ENCODE measurements at places on chromosomes 7 and 10.

DNA sequence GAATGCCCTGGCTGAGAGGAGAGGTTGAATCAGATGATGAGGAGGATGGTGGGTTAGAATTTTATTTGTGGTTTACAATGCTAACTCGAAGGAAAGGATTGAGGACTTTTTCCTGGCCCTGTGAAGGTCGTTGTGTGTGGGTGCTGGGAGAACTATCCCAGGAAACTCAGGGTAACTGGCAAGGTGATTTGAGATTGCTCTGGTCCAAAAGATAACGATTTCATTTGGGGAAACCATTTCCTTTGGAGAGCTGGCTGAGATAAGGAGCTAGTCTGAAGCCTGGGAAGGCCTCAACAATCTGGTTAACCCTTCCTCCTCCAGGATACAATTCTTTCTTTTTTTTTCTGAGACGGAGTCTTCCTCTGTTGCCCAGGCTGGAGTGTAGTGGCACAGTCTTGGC is 33.0 kb downstream of the HK1 start:
- DNase-seq, result no peak

DNA sequence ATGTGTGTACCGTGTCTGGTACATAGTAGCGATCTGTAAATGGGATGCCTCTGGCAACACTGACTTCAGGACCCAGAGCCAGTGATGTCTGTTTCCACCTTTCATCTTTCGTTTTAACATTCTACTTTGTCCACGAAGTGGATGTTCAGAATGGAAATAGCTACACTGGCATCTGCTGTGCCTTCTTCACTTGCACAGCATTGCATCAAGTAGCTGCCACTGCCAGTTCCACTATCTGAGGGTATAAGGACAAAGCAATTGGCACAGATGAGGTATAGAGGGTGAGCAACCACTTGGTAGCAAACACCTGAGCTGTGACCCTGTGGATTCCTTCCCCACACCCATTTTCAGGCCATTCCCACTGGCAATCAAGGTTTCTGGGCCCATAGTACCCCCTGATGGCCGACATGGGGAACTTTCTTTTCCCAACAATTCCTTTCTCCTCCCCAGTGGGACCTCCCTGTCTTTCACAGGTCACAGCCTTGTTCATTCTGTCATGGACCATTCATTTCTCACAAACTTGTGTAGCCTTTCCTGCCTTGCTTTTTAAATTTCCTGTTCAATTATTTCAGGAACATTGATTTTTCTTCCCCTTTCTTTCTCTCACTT is 4.0 kb downstream of the ITGA8 start:
- no peak for DNase-seq

DNA sequence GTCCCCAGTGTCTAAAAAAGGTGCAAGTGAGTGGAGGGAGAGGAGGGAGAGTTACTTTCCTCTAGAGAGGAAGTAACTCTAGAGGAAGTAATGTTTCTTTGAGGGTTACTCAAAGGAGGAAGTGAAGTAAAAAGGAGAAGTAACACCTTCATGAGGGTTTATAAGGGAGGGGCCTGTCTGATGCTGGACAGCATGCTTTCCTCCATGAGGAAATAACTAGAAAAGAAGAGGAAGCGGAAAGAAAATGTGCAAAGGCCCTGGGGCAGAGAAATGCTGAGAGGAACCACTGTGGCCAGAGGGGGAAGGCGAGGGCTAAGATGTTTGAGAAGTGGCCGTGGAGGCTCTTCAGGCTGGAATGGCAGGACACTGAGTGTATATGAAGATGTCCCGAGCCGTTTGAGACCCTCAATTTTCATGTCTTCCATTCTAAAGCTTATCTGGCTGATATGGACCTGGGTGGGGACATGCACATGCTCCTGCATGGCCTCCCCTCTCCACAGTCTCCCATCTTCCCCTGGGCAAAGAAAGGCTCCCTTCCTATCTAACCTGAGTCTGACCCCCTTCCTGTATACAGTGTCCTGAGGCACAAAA is 3.4 kb upstream of the SLC18A2 start:
- DNase-seq, result no peak

GRCh38 chr10:78774999-78775711 is 293.6 kb upstream of the ZMIZ1 start:
- DNase-seq, result no peak

DNA sequence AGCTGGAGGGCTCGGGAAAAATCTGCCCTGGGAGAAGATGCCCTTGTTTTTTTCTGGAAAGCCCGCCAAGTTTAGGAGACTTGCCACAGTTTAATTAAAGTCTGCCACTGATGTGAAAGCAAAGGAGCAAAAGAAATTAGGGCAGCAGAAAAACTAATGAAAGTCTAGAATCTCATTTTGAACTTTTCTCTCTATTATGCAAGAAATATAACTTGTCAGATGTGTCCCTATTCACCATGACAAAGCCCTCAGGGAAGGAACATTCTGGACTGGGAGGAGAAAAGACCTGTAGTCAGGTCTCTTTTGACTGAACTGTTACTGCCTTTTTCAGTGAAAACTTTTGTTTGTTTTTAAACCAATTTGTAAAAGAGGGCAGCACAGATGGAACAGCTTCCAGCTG is 715.5 kb downstream of the SORCS3 start:
- no peak for DNase-seq

DNA sequence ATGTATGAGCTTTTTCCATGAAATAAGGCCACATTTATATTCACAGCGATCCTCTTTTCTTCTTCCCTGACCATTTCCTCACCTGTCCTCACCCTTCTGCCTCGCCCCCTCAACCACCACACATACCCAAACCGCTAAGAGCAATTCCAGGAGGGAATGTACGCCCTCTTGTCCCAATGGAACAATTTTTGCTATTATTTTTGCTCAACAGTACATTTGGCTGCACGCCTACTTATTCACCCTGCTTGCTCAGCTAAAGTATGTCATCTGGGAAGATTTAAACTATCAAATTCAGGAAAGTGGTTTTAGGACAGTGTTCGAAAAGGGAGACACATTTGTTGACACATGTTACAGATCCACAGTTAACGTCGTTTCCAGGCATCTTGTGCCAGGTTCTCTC is 252.7 kb downstream of the NEBL start:
- no peak for DNase-seq

- no peak for DNase-seq
These were observed 230.4 kb downstream of the USP6NL start for GRCh38 chr10:11381023-11381422.
